ENCODE measurements at places on chromosomes 13 and 19. TPM values are rescaled to one million over a fixed set of nuclear protein-coding genes. Genes with fewer than 3 reads are reported as not detected.

EIF3K gene
- 488 TPM for total RNA-seq

ZNF575 gene
- not detected for total RNA-seq

BST2 gene
- 31.1 TPM for total RNA-seq

SIGLEC10 gene
- total RNA-seq: 1.3 TPM

TGFBR3L gene
- not detected for total RNA-seq

PGLYRP2 gene
- total RNA-seq: not detected

WDR87 gene
- total RNA-seq: not detected

DNA sequence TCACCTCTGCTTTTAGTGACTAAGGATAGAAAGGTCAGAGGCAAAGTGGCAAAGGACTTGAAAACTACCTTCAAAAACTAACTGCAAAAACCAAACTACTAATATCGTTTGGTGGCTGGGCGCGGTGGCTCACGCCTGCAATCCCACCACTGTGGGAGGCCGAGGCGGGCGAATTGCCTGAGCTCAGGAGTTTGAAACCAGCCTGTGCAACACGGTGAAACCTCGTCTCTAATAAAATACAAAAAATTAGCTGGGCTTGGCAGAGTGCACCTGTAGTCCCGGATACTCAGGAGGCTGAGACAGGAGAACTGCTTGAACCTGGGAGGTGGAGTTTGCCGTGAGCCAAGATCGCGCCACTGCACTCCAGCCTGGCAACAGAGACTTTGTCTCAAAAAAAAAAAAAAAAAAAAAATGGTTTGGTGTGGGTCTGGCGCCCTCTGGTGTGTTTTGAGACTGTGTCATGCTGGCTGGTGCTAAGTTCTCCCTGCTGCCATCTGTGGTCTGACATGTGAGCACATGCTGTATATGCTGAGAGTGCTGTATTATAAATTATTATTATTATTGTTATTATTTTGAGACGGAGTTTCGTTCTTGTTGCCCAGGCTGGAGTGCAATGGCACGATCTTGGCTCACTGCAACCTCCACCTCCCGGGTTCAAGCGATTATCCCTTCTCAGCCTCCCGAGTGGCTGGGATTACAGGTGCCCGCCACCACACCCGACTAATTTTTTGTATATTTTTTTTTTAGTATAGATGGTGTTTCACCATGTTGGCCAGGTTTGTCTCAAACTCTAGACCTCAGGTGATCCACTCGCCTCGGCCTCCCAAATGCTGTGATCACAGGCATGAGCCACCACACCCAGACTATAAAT, 36.0 kb upstream of the RNF17 start:
- no peaks in the 10 kb centered on the region for H3K4me1 ChIP-seq
- no peak overlapping the region for H3K4me3 ChIP-seq
- no peaks in the 10 kb centered on the region for H3K27me3 ChIP-seq
- no peaks in the 10 kb centered on the region for H3K36me3 ChIP-seq
- H3K27ac ChIP-seq: no peak overlapping the region

DNA sequence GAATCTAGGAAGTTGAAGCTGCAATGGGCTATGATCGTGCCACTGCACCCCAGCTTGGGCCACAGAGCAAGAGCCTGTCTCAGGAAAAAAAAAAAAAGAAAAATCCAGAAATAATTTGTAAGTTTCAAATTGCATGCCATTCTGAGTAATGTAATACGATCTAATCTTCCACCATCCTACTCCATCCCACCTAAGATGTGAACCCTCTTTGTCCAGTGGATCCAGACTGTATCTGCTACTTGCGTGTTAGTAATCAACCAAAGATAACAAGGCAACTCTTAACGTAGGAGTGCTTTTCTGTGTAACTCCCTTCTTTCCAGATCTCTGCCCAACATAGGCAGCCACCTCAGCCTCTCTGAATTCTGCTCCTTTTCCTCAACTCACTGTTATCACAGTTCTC, 24.3 kb downstream of the RFC3 start:
- DNase-seq: no peak
- H3K27ac ChIP-seq: no peak overlapping the region
- no peaks in the 10 kb centered on the region for H3K27me3 ChIP-seq
- no peaks in the 10 kb centered on the region for H3K36me3 ChIP-seq
- no peak overlapping the region for H3K4me3 ChIP-seq

GRCh38 chr13:25044071-25044470, 51.9 kb upstream of the PABPC3 start:
- H3K27me3 ChIP-seq: peaks cover 5% of the 10 kb centered on the region
- H3K36me3 ChIP-seq: no peaks in the 10 kb centered on the region
- H3K27ac ChIP-seq: no peak overlapping the region
- peaks cover 9% of the 10 kb centered on the region for H3K4me1 ChIP-seq
- DNase-seq: no peak
- no peak overlapping the region for H3K4me3 ChIP-seq

GRCh38 chr19:29928831-29929230, 13.2 kb upstream of the URI1 start:
- H3K4me1 ChIP-seq: no peaks in the 10 kb centered on the region
- H3K27ac ChIP-seq: no peak overlapping the region

- H3K27me3 ChIP-seq: no peaks in the 10 kb centered on the region
- peaks cover 20% of the 10 kb centered on the region for H3K4me1 ChIP-seq
- H3K27ac ChIP-seq: no peak overlapping the region
- H3K36me3 ChIP-seq: no peaks in the 10 kb centered on the region
Observed at GRCh38 chr13:51559946-51560735, 24.1 kb upstream of the WDFY2 start.

GRCh38 chr13:57865600-57866294, 234.2 kb downstream of the PCDH17 start:
- no peak overlapping the region for H3K4me3 ChIP-seq
- H3K27ac ChIP-seq: no peak overlapping the region
- no peaks in the 10 kb centered on the region for H3K4me1 ChIP-seq
- H3K27me3 ChIP-seq: no peaks in the 10 kb centered on the region

GRCh38 chr19:4591320-4591719, 31.8 kb upstream of the SEMA6B start:
- DNase-seq: no peak
- H3K4me1 ChIP-seq: no peaks in the 10 kb centered on the region
- peaks cover 4% of the 10 kb centered on the region for H3K27me3 ChIP-seq
- no peak overlapping the region for H3K27ac ChIP-seq
- no peak overlapping the region for H3K4me3 ChIP-seq

GRCh38 chr13:97274829-97275649, 52.9 kb downstream of the MBNL2 start:
- no peak overlapping the region for H3K4me3 ChIP-seq
- H3K27me3 ChIP-seq: no peaks in the 10 kb centered on the region

- H3K27me3 ChIP-seq: no peaks in the 10 kb centered on the region
- no peak for DNase-seq
- no peak overlapping the region for H3K4me3 ChIP-seq
Observed at GRCh38 chr13:57682128-57682716, 50.7 kb downstream of the PCDH17 start.

DNA sequence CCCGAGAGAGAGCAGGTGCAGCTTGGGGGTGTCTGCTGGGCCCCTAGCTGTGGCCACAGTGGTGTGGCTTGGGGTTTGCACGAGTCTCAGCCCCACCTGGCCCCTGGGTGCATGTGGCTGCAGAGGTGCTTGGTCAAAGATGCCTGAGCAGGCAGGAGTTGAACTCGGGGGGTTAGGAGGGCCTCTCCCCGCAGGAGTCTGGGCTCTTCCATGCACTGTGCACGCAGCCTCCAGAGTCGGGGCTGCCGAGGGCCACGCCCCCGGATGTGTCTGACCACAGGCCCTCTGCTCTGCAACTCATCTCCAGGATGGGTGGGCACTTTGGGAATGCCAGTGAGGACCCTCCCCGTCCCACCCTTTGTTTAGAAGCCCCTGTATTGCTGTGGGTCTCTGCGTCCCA, 91.5 kb upstream of the MCF2L start:
- no peak for DNase-seq
- H3K27ac ChIP-seq: no peak overlapping the region
- peaks cover 48% of the 10 kb centered on the region for H3K36me3 ChIP-seq
- H3K4me1 ChIP-seq: peaks cover 4% of the 10 kb centered on the region
- no peak overlapping the region for H3K4me3 ChIP-seq
- H3K27me3 ChIP-seq: no peaks in the 10 kb centered on the region

DNA sequence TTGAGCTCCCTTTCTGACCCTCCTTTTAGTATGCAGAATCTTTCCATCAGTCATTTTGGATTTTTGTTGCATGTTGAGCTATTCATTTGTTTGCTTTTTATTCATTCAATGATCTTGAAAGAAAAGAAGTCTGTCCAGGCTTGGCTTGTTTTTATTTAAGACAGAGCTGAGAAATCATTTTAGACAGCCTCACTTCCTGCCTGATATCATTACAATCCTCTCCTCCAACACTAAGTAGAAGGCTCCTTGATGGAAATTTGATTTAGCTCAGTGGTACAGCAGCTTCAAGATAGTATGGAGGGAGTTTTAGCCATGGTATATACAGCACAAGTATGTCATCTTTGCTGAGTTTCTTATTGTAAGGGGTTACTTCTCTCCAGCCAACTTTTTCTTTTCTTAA, 28.4 kb downstream of the MBNL2 start:
- peaks cover 29% of the 10 kb centered on the region for H3K4me1 ChIP-seq
- no peaks in the 10 kb centered on the region for H3K27me3 ChIP-seq
- H3K4me3 ChIP-seq: no peak overlapping the region

GRCh38 chr13:75375329-75375728, 106.6 kb downstream of the TBC1D4 start:
- no peaks in the 10 kb centered on the region for H3K36me3 ChIP-seq
- no peak for DNase-seq
- no peak overlapping the region for H3K27ac ChIP-seq
- H3K4me1 ChIP-seq: no peaks in the 10 kb centered on the region
- H3K27me3 ChIP-seq: no peaks in the 10 kb centered on the region
- no peak overlapping the region for H3K4me3 ChIP-seq

DNA sequence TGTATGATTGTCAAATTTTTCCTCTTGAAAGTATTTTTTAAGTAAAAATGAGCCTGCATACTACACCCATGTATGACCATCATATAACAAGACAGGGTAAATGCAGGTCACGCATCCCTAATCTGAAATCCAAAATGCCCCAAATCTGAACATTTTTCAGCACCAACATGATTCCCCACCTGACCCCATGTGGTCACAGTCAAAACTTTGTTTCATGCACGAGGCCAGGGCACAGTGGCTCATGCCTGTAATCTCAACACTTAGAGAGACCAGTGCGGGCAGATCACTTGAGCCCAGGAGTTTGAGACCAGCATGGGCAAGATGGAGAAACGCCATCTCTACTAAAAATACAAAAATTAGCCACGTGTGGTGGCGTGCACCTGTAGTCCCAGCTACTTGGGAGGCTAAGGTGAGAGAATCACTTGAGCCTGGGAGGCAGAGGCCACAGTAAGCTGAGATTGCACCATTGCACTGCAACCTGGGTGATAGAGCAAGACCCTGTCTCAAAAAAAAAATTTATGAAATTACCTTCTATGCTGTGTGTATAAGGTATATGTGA, 63.7 kb upstream of the NPAS1 start:
- no peak overlapping the region for H3K4me3 ChIP-seq
- peaks cover 31% of the 10 kb centered on the region for H3K4me1 ChIP-seq
- no peaks in the 10 kb centered on the region for H3K36me3 ChIP-seq
- peak overlapping the region; percentile 51 for H3K27ac ChIP-seq
- no peaks in the 10 kb centered on the region for H3K27me3 ChIP-seq

DNA sequence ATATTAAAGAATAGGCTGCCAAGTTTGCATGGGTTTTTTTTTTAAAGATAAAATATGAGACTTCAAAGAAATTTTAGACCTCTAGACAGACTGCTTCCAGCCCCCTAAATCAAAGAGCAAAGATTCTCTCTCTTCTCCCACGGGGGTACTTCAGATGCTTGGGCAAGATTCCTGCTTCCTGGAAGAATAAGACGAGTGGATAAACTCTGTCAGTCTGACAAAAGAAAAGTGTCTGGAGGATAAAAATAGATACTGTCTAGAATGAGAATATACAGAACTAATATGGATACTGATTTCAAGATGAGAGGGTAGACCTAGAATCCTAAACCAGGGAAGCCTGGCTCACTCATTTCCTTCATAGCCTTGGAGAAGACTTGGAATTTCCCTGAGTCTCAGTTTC, 435.1 kb downstream of the FOXO1 start:
- H3K27ac ChIP-seq: no peak overlapping the region
- DNase-seq: no peak
- no peaks in the 10 kb centered on the region for H3K36me3 ChIP-seq
- H3K27me3 ChIP-seq: no peaks in the 10 kb centered on the region

DNA sequence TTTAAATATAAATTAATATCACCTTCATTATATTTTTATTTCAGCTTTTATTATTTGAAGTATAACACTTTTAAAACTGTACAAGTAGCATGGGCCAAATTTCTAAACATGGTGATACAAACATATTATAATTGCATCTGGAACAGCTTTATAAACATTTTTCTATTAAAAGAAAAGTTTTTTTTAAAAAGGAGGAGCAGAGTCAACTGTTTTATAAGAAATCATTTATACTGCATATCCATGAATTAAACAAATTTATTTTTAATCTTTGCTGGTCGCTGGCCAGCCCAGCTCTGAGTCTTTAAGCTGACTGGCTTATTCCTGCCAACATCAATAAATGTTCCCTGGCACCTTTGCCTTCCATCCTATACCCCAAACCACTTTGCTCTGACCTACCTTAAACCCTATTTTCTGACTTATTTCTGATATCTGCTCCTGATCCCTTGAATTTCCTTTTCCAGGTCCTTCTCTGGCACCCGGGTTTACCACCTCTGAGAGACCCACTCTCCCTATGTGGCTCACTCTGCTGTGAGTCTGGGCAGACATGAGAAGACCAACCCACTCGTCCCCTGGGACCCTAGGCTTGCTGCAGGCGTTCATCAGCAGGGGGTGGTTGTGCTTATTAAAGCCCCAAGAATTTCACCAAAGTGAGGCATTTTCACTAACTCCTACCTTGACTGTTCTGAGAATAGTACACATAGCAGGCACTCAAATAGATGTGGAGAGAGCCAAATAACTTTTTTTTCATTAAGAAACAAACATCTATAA, 220.3 kb downstream of the KLF12 start:
- H3K27me3 ChIP-seq: no peaks in the 10 kb centered on the region
- H3K4me3 ChIP-seq: no peak overlapping the region
- DNase-seq: no peak
- no peak overlapping the region for H3K27ac ChIP-seq
- no peaks in the 10 kb centered on the region for H3K36me3 ChIP-seq
- peaks cover 4% of the 10 kb centered on the region for H3K4me1 ChIP-seq

- no peak overlapping the region for H3K27ac ChIP-seq
- no peaks in the 10 kb centered on the region for H3K27me3 ChIP-seq
- no peak overlapping the region for H3K4me3 ChIP-seq
Observed at GRCh38 chr19:33613620-33614000, 8.1 kb upstream of the CHST8 start.

DNA sequence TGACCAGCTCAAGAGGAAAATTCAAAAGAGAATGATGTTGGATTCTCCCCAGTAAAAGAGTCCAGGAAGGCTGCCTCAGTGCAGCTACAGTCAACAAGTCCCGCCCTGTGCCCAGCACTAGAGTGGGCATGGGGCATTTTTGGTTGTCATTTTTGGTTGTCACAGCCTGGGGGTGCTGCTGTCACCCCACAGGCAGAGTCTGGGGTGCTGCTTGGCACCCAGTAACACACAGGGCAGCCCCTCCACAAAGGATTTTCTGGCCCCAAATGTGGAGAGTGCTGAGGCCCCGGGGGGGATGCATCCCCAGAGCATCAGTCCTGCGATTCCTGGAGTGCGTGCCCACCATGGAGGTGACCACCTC, 28.2 kb upstream of the TMEM255B start:
- H3K36me3 ChIP-seq: no peaks in the 10 kb centered on the region
- H3K4me3 ChIP-seq: no peak overlapping the region
- no peak overlapping the region for H3K27ac ChIP-seq
- no peak for DNase-seq
- no peaks in the 10 kb centered on the region for H3K27me3 ChIP-seq
- no peaks in the 10 kb centered on the region for H3K4me1 ChIP-seq

GRCh38 chr19:15332311-15332996, at the start of gene BRD4:
BRD4 (minus strand) TSS chr19:15332539; CDS start chr19:15273099, 59,440 bp downstream.
- peak; percentile 73 for DNase-seq
- H3K4me3 ChIP-seq: peak within 1 kb of the TSS; percentile 95
- H3K27ac ChIP-seq: peak within 1 kb of the TSS; percentile 89

Data from thyroid gland (tissue), 4 donors.